Mesothelial cell of epicardium (in vitro differentiated cells): ENCODE measurements at places on chromosomes 3 and 15.

DNA sequence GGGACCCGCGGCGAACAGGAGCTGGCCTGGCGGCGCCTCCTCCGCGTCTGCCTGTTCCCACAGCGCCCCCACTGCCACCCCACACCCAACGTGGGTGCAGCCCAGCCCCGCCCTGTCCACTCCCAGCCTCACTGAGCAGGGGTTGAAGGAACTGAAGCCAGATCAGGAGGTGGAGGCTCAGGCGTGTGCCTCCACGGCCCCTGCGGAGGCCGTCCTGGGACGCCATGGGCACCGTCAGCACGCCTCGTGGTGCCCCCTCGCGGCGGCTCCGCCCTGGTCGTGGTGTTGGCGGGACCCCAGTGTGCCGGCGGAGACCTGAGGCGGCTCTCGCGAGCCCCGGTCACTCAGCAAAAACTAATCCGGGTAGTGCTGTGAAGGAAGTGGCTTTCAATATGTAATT, 39.0 kb upstream of the PRSS50 start:
- DNase-seq, result no peak

- DNase-seq, result no peak
Measured at GRCh38 chr3:4977853-4978203, 1.4 kb upstream of the BHLHE40 start.

DNA sequence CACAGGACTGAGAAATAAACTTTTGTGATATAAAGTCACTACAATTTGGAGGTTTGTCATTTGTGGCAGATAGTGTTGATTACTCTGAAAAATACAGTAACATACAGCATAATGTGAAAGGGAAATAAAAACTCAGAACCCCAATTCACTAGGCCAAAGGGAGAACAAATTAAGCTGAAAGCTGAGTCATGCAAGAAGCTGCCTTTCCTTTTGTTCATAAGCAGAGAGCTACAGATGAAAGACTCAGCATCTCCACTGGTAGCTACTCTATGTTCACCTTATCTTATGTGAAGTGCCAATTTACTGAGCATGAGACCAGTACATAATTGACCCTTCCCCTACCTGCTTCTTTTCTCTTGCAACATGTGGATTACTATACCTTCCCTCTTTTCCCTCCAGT, 19.3 kb upstream of the SLTM start:
- no peak for DNase-seq

DNA sequence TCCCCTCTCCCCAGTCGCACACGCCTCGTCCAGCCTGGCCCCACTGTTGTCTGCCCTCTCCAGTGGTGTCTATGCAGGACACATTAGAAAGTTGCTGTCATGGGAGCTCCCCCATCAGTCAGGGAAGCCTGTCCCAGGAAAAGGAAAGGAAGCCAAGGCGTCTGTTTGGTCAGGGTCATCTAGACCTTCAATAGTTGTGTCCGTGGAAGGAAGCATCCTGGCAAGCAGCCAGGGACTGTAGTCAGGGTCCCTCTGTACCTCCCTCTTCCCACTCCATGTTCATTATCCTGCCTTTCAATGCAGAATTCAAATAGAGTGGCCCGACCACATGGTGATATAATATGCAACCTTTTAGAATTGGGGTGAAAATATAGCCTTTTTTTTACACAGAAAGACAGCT, 60.7 kb upstream of the RAB6B start:
- DNase-seq, result no peak

DNA sequence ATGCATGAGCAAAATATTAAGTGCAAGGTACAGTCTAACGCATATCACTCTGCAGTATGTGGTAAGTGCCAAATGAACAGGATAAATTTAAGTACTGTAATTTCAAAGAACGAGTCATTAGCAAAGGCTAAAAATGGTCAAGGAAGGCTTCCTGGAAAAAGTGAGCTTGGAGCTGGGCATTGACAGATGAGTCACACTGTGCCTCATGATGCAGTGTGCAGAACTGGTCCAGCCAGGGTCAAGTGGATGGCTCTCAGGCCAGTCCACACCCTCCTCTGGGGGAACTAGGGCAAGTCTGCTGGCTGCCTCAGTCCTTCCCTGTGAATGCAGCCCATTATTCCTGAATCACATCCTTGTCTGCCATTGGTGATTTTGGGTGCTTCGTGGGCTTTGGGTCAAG, 76.3 kb downstream of the CACNA1D start:
- no peak for DNase-seq
